ENCODE measurements at places on chromosomes 3 and 15.
A peak's percentile ranks its signal among the peaks of the same experiment; 100 is the strongest.

GRCh38 chr3:143584474-143584873, 263.8 kb downstream of the SLC9A9 start:
- no peak for DNase-seq

DNA sequence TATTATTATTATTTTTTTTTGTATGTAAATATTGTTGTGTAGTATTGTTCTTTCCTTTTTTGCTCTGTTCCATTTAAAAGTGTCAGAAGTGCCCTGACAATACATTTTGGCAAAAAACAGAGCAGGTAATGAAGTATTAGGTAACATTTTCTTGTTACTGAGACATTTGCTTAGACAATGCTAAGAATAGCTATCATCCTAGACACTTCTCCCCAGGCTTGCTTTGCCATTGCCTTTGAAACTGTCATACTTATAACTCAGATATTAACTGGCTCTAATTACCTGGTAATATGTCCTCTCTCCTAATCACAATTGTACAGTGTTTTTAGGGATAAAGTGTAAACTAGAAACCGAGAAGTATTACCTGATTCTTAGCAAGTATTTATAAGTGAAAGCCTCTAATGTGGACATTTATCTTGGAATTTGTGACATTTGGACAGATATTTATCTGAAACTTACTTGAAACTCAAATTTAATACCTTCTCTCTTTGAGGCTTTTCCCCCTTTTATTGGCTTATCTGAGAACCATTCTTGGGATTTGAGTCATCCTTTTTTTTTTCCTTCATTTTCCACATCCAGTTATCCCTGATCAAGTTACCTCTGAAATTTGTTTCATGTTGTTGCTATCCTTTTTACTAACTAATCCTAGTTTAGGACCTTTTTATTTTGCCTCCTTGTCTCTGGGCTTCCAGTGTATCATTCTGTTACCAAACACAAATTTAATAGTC, 13.1 kb downstream of the ARIH1 start:
- DNase-seq = no peak

DNA sequence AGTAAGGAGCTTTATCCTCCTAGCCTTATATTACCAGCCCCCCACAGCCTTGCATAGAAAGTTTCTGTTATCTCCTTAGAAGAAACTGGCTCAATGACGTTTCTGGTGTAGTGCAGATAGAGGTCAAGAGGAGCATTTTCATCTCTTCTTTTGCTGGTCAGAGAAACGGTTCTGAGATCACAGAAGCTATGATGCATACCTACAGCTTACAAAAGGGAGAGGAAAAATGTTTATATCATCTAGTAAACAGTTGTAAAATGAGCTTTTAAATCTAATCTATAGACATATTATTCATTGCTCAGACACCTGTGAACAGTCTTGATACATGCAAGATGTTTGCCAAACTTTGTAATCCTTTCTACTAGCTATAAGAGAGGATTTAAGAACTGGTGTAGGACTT, 68.0 kb downstream of the GMPS start:
- no peak for DNase-seq

DNA sequence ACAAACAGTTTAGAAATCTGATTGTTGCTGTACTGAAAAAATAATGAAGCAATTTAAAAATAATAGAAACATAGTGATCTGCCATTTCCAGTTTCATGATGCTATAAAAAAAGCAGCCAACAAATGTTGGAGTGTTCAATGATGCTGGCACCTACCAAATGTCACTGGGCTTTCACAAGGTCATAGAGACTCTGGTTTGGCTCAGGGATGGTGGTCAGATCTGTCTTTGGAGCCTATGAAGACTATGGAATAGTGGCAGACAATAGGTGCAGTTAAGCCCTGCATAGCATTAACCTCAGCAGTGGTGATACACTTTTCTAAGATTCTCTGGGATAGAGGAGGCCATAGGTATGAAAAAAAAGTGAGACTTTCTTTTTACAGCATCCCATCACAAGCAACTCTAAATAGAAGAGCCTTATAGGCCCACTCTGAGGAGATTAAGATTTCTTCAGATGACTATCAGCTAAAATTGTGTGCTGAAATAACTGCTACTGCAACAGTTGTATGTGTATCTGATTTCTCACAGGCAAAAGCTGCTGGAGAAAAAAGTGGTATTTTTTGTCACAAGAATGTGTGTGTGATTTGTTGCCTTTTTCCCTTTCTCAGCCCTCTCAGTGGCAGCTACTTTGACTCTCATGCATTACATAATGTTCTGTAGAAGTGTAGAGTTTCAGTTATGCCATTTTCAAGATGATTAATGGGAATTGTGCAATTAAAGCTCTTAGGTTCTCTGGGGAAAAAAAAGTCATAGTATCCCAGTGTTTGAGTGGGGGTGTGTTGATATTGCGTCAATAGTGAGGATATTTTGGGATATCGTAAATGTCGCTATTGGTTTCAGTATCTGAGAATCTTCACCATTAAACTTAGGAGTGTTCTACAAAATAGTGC, 137.4 kb downstream of the MBNL1 start:
- peak; percentile 40 for DNase-seq

- DNase-seq = no peak
Observed at GRCh38 chr15:48811325-48811958, 573 bp upstream of the CEP152 start.

GRCh38 chr3:43997788-43998369, 243.8 kb upstream of the TOPAZ1 start:
- DNase-seq = no peak

- no peak for DNase-seq
Observed at GRCh38 chr3:186418671-186419145, 56.7 kb upstream of the DGKG start.

GRCh38 chr3:57184526-57184925, 15.3 kb downstream of the HESX1 start:
- no peak for DNase-seq

- no peak for DNase-seq
Observed at GRCh38 chr3:181615666-181616065, 96.1 kb upstream of the SOX2 start.

- DNase-seq = no peak
Observed at GRCh38 chr15:67026610-67026967, 38.8 kb upstream of the SMAD3 start.

- DNase-seq = no peak
Observed at GRCh38 chr15:41568350-41569017, 9.5 kb downstream of the TYRO3 start.

DNA sequence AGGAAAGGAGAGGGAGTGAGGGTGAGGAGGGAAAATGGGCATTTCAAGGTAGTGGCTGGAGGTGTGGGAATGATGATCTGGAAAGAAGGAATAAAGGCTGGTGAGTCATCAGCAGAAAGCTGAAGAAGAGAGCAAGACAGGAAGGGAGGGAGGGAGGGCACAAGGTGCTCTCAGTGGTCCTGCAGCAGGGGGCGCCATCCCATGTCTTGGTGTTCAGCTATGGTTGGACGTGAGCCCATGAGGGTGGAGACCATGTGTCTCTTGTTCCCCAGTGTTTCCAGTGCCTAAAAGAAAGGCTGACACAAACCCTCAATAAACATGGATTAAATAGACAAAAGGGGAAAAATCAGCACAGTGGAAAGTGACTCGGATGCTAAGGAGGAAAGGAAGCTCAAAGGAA, 228.5 kb downstream of the NTRK3 start:
- DNase-seq = no peak

GRCh38 chr3:55042591-55042990, 114.7 kb upstream of the LRTM1 start:
- no peak for DNase-seq

- DNase-seq = no peak
Observed at GRCh38 chr15:33844597-33844996, 123.7 kb upstream of the CHRM5 start.

DNA sequence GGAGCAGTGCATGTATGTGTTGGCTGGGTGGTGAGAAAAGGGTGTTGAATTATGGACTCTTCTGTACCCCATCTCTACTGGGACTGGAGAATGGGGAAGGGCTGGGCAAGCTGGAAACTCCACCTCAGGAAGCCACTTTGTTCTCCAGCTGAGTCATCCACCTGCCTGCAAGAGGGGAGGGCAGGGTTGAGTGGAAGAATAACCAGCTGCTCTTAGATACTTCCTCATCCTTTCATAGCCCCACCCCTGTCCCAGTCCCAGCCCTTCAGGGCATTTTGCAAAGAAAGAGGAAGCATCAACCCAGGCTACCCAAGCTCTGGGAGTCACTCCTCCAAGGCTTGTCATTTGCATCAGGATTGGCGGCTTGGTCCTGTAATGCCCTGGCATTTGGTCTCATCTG, 33.1 kb downstream of the RAB11A start:
- DNase-seq = peak; percentile 94

Data from epithelial cell of prostate (primary cell).